ENCODE measurements at places on chromosomes 16 and 17.

- peak; percentile 39 for DNase-seq
Observed at GRCh38 chr16:368388-369158, 1.8 kb downstream of the MRPL28 start.

GRCh38 chr16:73233329-73233765, 185.4 kb upstream of the ZFHX3 start:
- DNase-seq = no peak

DNA sequence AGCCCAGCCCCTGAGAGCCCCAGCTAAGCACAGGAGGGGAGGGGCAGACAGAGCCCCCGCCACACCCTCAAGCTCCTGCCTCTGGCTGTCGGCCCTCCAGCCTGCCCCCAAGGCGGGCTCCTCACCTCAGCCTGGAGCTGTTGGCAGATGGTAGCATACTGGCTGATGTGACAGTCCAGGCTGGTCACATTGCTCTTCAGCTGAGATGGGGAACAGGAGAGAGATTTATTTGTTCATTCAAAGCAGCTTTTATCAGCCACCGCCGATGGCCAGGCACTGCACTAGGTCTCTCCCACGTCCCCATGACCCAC, 14.8 kb downstream of the KIF18B start:
- no peak for DNase-seq

- no peak for DNase-seq
Observed at GRCh38 chr17:61381537-61381936, 18.1 kb upstream of the TBX2 start.

DNA sequence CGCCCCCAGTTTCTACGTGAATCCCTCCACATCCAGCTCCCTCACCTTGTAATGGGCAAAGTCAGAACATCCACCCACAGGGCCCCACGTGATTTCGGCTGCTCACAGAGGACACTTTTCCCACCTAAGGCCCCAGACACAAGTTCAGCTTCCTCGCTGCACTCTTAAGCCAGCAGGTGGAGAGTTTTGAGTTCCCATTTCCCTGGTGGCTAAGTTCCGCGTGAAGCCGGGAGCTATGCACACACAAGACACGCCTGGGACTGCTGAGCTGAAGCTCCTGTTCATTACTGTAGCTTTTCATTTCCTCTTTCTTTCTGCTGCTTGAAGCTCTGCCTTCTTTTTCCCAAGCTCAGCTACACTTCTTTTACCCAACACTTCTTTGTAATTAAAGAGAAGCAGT, 273.8 kb downstream of the NPIPA8 start:
- DNase-seq = no peak

GRCh38 chr17:47324224-47325020, 667 bp downstream of the EFCAB13 start:
- DNase-seq = peak; percentile 82
